Astrocyte of the hippocampus (primary cell): ENCODE measurements at places on chromosomes 3 and 15.
A peak's percentile ranks its signal among the peaks of the same experiment; 100 is the strongest.

GRCh38 chr3:83039422-83039821, 1278.0 kb upstream of the GBE1 start:
- DNase-seq: peak; percentile 72

- no peak for DNase-seq
Measured at GRCh38 chr3:47159820-47160219, 4.1 kb downstream of the SETD2 start.

DNA sequence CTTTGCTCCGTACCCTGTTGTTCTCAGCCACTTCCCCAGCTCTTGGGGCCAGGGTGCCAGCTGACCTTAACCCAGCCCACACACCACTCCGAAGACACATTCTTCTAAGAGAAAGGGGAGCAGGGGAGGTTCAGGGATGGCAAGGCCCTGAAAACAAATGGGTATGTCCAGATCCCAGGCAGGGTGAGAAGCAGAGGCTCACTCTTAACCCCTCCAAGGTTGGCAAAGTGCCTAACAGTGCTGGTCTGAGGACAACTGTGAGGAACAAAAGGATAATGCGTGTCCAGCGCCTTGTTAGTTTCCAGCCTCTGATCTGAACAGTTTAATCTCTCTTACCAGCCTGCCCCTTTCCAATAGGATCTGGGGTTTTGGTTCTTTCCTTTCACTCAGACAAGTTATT, 1.5 kb downstream of the TMEM44 start:
- no peak for DNase-seq

DNA sequence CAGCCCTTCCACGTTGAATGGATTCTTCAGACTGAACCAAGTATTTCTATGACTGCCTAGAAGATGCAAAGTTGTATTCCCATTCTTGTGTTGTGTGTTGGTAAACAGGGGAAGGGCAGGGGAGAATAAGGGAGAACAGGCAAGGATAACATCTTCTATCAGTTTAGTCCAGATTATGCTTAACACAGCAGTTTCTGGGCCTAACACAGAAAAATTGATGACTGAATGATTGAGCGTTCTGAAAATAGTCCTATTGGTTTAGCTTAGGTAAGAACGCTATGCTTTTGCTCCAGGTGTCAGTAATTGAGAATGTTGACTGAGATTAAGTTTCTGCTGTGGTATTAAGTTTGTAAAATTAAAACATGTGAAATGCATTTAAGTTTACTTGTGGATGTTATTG, 8.6 kb downstream of the FOXB1 start:
- no peak for DNase-seq

GRCh38 chr15:100836501-100836900, 43.1 kb upstream of the ALDH1A3 start:
- no peak for DNase-seq

DNA sequence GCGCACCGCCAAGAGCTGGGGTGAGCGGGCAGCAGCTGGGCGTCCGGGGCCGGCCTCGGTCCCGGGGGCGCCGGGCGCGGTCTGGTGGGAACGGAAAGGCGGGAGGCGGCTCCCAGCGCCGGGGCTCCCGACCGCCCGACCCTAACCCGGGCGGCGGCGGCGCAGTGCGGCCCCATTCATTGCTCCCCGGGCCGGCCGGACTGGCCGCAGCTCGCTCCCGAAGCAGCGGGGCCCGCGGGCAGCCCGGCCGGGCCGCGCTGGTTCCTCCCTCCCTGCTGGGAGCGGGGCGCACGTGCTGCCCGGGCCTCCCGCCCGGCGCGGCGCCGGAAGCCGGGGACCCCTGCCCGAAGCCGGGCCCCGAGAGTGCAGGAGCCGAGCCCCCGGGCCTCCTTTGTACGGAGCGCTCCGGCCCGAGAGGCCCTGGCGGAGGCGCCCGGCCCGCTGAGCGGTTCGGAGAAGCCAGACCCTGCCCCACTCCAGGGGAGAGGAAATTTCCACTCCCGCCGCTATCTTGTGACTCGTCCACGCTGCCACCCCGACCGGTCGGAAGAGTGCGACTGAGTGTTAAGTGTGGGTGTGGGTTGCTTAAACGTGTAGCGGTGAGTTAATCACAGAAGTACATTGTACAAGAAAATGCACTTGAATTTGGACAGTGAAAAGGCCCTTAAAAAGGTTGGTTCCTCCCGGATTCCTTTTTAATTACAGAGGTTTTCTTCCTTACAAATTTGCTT, 613 bp downstream of the ATP1B3 start:
- DNase-seq: peak; percentile 67
